GM04503 (cell line): ENCODE measurements at places on chromosomes 16 and 17.

DNA sequence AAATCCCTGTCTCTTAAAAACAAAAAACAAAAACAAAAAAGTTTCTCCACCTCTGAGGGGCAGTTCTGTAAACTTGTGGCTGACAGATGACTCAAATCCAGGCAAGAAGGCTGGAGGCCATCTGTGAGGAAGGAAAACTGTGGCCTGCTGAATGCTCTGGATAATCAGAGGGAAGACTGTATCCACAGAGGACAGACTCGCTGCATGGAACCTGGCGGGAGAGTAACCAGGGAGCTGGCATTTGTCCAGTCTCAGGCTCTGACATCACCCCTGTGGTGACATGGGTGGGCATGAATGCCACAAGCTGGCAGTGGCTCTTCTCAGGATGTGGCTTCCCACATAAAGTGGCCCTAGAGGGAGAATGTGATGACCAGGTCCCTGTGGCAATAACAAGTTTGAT lies 2.8 kb upstream of the KSR1 start:
- no peak for DNase-seq

GRCh38 chr17:81713004-81713555 lies 996 bp downstream of the SLC25A10 start:
- DNase-seq: no peak

GRCh38 chr16:90023078-90023447 lies 3.8 kb upstream of the DBNDD1 start:
- DNase-seq: no peak

- DNase-seq: no peak
Observed at GRCh38 chr16:595094-595528, 5.2 kb downstream of the RAB40C start.

DNA sequence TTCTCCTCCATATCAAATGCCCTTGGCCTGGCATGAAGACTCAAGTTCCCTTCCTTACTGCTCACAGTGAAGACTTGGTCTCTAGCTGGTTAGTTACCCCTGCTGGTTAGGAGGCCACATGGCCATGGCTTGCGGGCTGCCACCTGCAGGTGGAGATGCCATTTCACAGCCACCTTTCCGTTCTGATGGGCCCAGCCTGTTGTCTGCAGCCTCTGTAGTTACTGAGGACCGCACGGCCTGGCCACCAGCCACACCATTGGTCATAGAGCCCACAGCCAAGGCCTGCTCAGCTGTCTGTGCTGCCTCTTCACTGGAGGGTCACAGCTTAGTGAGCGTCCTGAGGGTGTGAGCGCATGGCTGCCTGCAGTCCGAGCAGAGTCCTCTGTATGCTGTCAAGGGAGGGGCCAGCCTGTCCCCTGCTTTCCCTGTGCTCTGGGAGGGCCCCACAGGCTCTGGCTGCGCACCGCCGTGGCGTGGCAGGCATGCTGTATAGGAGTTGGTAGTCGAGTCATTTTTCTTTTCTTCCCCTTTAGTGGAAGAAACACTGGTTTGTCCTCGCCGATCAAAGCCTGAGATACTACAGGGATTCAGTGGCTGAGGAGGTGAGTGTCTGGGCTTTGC lies 59.2 kb downstream of the PLD6 start:
- no peak for DNase-seq

GRCh38 chr17:34155947-34156346 lies 99.1 kb upstream of the CCL2 start:
- no peak for DNase-seq

DNA sequence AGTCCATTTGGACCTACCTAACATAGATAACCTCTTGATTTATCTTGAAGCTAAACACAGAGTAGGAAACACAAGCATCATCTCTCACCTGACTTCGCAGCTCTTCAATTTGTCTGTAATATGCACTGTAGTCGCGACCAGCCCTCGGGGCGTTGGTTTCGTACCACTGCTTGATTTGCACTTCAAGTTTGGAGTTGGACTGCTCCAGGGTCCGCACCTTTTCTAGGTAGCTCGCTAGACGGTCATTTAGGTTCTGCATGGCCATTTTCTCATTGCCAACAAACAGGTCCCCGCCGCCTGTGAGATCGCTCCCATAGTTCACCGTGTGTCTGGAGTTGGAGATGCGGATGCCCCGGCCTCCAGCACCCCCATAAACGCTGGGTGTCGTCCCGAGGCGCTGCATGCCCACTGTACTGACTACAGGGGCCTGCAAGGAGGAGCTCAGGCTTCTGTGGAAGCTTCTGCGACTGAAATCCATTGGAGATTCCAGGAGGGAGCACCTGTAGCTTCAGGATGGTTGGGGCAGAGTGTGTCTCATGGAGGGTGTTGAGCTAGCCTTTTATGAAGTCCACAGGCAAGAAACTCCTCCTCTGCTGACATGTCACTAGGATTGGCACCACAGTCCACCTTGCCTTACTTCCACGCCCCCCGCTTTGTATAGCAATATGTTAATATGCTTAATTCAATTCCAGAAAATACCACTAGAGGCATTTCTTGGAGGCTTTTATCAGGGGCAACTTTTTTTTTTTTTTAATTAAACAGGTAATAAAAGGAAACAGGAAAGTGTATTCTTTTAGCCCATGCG lies at the start of gene KRT20:
KRT20 (minus strand) TSS at position 535 of the 805 bp plus-strand sequence; CDS start at position 478, 57 bp downstream.
- no peak for DNase-seq

DNA sequence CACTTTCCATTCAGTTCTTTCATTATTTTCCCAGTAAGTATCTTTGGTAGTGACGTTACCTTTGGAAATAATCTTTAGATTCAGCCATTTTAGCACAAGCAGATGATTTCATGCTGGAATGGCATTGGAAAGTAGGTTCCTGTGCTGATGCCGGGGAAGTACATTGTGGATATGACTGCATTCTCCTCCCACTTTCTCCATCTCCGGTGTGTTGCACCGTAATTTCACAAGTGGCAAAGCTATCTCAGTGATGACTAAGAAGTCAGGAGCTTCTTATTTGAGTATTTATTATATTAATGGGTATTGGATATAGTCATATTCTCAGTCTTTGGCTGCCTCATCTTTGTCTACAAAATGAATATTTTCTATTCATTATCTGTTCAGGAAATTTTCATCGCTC lies 69.8 kb downstream of the MRTFB start:
- DNase-seq: no peak
